ENCODE measurements at places on chromosomes 2 and 18. TPM values are rescaled to one million over a fixed set of nuclear protein-coding genes. Genes with fewer than 3 reads are reported as not detected.

Gene FAM237A
- not detected for total RNA-seq

Gene UNC80
- total RNA-seq = not detected

Gene TEKT4
- 0.39 TPM for total RNA-seq

Gene TANC1
- total RNA-seq = 0.64 TPM

Gene ACOXL
- 1.2 TPM for total RNA-seq

Gene CCDC85A
- total RNA-seq = not detected

Gene MYO1B
- 14.3 TPM for total RNA-seq

Gene SLC14A1
- total RNA-seq = 0.59 TPM

Gene NAT8
- not detected for total RNA-seq

Gene CROCC2
- not detected for total RNA-seq

Gene LIMS4
- 0.59 TPM for total RNA-seq

All from T-helper 1 cell treated with Interleukin-12 subunit alpha and Interleukin-12 subunit beta and Interleukin-4 antibody, amounts not matched to agents 30 ng/mL and 1 ng/mL, for 36 hours (primary cell).